Retinal pigment epithelial cell (primary cell): ENCODE measurements at places on chromosomes 3 and 15.

DNA sequence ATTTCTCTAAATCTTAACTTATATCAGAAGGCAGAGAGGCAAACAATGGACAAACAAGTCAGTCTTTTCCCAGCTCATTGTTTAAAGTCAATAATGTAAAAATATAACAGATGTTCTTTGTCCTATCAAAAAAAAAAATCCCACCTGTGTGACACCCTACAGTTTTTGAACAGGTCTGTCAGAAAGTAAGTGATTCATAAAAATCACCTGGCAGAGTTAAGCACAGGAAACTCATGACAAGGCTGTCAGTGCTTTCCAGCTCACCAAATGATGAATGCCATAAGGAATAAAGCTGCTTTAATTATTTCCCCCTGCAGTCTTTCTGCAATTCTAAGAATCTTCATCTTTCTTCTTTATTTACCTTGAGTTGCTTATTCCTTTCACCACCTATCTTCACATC lies 30.3 kb downstream of the ROBO1 start:
- DNase-seq, result no peak

DNA sequence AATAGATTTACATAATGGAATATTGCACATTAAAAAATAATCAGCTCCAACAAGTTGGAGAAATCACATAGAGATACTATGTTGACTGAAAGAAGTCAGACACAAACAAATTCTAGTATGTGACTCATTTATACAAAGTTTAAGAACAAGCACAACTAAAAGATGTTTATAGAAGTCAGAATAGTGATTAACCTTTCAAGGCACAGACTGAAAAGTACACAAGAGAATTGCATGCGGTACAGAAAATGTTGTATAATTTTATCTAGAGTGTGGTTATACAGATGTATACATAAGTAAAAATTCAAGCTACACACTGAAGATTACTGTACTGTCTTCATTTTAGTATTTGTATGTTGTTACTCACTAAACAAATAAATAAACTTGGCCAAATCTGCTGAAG lies 19.3 kb upstream of the ATOSA start:
- no peak for DNase-seq

- DNase-seq, result no peak
Observed at GRCh38 chr3:156102267-156102931, 18.0 kb upstream of the KCNAB1 start.

- DNase-seq, result no peak
Observed at GRCh38 chr3:100046986-100047385, 67.3 kb downstream of the FILIP1L start.

GRCh38 chr3:45166321-45166879 lies 20.2 kb upstream of the CDCP1 start:
- no peak for DNase-seq

DNA sequence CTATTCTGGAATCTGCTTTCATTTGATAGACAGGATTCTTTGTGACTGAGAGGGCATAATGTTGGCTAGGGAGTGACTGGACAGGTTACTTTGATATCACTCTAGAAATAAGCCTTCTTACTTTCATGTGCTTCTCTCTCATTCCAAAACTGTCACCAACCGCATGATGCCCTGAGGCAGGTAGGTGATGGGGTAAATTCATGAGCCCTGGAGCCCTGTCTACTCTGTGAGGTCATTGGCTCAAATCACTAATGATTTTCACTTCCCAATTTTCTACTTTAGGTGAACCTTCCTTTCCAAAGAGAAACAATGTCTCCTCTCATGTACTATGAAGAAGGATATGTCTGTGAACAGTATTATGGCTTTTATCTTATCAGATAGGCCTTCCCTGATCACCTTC lies 596.7 kb downstream of the TUSC7 start:
- no peak for DNase-seq

GRCh38 chr3:119293105-119293870 lies 895 bp upstream of the ARHGAP31 start:
- DNase-seq, result no peak

DNA sequence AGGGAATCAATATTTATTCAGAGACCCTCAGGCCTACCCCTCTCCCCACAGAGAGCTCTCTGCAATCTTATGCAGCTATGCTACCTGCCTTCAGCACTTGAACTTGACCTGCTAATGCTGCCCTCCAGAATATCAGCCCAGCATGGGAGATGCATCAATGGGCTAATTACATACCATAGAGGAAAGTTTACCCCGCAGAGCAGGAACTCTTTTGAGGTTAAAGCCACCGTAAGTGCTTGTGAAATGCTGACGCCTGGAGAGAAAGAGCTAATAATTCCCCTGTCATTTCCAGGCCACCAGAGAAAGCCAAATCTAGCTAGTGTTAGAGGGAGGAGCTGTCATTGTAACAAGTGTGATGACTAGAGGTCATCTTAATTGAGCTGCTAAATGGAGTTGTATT lies 127.5 kb downstream of the CHST2 start:
- DNase-seq, result no peak

- no peak for DNase-seq
Observed at GRCh38 chr3:39809181-39809994, at the start of gene MYRIP. MYRIP (plus strand) TSS chr3:39809609; CDS start chr3:39900817, 91,208 bp downstream.

DNA sequence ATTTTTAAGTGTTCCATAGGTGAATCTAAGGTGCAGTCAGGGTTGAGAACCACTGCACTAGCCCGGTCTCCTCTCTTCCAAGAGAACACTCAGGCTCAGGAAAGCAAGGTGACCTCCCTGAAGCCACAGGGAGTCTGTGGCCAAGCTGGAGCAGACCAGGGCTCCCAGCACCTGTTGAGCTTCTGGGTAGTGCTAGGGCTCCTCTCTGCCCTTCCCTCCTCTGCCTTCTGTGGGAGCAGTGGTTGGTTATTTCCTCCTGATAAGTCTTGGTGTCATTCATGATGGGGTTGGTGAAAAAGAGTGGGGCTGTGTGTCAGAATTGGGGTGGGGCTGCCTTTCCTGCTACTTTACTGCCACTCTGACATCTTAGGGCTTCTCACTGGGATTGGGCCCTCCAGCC lies 163.1 kb upstream of the UMPS start:
- no peak for DNase-seq

DNA sequence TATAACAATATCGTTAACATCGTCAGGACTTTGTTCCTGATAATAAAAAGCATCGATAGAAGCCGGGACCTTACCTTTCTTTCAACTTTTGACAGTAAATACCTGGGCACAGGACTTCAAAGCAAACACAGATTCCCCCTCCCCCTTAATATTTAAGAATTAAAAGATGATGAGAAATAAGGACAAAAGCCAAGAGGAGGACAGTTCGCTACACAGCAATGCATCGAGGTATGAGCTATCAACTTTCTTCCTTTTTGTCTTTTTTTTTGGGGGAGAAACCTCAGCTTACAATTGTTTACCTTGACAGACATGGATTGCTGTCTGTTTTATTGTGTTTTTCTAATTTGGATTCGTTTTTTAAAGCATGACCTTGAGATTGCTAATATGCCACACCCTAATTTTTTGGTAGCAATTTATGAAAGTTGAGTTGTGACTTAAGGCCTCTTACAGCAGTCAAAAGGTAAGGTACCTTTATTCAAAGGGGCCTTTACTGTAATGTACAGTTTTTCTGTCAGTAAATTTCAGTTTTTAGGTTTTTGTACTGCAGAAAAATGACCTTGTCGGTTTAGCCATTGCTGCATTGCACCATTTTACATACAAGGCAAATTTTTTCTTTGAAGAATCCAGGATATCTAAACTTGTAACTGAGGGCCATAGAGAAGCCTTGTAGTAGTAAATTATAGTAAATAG lies 1.1 kb downstream of the CHD2 start:
- DNase-seq, result no peak

- no peak for DNase-seq
Observed at GRCh38 chr3:127992127-127992526, 60.1 kb upstream of the SEC61A1 start.

DNA sequence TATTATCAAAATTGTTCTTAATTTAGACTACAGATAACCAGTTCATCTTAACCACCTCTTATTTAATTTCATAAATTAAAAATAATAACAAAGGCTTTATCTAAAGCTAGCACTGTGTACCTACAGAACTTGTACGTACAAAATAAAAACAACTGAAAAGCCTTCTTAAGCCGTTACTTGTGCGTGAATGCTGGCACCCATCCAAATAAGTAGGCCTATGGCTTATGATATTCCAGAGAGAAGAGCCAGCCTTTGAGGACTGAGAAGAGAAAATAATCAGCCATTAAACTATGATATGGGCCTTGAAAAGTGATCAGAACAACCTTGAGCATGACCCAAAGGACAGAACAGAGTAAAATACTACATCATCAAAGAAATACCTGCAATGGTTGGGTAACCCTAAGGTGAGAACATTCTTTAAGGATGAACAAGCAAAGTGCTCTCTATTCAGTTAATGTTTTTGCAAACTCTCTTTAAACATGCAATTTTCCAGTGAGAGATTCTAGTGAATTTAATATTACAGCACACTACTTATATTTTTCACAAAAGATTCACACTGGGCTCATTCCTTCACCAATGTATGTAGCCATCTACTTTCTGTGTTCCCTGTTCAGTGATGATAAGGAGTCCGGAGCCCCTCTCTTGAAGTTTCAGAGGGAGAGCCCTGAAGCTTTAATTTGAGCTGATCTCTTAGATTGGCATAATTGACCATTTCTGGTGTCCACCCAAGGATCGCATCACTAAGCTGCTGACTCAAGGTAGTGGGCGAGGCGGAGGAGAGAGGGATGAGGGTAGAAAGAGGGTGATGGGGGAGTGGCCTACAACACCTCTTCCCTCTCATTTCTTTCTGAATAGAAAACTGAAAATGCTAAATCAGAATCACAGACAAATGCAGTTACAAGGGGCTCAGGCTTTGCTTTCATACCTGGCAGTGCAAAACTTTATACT lies 7.7 kb upstream of the ACTC1 start:
- no peak for DNase-seq

DNA sequence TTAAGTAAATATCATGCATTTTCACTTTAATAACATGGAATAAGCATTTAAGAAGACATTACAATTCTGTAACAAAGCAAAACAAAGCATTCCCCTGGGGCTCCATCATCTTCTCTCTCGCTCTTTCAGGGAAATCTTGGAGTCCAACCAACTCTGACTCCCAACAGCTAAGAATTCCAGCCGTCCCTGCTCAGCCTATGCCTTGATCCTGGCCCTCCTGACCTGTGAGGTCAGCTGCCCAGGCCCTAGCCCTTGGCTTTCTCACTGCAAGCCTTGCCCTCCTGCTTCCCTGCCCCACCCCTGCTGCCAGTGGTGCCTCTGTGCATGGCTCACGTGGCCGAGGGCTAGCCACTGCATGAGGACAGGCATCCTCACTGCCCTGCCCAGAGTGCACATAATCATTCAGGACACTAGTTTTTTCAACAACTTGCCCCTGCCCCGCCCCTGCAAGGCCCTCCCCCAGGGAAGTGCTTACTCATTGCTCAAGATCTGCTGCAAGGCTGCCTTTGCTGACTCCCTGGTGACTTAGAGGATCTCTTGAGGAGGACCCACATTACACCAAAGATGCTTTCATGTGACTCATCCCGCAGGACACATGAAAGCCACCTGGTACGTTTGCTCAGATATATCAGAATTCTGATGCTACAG lies 37.6 kb downstream of the MTMR10 start:
- no peak for DNase-seq

- no peak for DNase-seq
Observed at GRCh38 chr15:40846841-40847222, 3.0 kb downstream of the SPINT1 start.

GRCh38 chr15:62449638-62450037 lies 284.6 kb upstream of the C2CD4B start:
- DNase-seq, result no peak

GRCh38 chr15:67444100-67444499 lies 76.8 kb upstream of the C15orf61 start:
- no peak for DNase-seq

DNA sequence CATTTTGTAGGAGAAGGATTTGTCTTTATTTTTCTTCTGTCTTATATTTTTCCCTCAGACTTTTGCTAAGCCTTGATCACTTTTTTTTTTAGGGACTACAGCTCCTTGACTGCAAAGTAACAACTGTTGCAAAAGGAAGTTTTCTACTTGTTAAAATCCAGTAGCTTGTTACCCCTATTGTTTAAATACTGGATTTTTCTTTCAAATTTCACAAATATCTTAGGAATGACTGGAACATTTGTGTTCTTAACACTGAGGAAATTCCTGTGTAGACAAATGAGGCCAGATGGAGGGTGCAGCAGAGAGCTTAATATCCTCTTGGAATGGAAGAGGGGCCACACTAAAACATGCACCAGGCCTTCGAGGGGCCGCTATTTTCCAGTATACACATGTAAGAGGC lies 3.2 kb upstream of the PGPEP1L start:
- DNase-seq, result no peak

GRCh38 chr15:93235926-93236780 lies 147.1 kb upstream of the RGMA start:
- DNase-seq, result no peak

GRCh38 chr3:37147666-37148065 lies 26.7 kb downstream of the LRRFIP2 start:
- DNase-seq, result no peak

- DNase-seq, result no peak
Observed at GRCh38 chr3:63705092-63705645, 52.7 kb downstream of the SNTN start.

DNA sequence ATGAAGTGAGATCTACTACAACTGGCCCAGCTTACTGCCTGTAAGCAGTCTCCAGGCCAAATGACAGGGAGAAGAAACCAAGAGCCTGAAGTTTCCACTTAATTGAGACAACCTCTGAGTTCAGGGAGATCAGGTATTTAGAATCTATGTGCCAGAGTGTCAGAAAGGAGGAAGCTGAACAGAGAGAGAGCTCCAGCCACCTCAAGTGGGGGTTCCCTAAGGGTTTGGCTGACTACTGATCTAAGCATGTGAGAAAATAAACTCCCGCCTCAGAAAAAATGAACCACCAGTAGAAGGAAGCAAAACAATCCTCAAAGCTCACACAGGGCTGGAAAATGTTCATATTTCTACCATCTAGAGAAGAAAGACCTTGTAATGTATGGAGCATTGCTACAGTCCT lies 25.0 kb downstream of the ADAM10 start:
- no peak for DNase-seq

GRCh38 chr3:141020143-141020830 lies 30.9 kb upstream of the SPSB4 start:
- no peak for DNase-seq

GRCh38 chr3:46829699-46830208 lies 33.5 kb downstream of the MYL3 start:
- DNase-seq, result no peak

- DNase-seq, result peak; percentile 90
Observed at GRCh38 chr3:108472001-108472591, 38.3 kb downstream of the MYH15 start.
